Coronary artery (tissue), 2 donors: ENCODE measurements at places on chromosomes 13 and 19.

DNA sequence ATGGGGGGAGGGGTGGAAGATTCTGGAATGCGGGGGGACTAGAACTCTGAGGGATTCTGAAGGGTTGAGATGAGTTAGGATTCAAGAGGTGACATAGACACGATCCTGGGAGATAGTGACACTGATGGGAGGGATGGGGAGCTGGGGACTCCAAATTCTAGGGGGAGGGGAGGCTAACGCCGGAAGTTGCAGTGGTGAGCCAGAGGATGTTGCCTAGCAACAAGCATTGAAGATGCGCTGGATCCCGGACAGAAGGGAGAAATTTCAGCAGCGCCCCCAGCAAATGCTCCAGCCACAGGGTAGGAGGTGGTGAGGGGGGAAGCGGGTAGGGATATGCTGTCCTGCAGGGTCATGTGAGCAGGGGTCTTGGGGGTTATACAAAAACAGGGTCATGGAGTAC, 6.9 kb upstream of the LTBP4 start:
- DNase-seq: no peak

GRCh38 chr19:55674459-55674840, 576 bp upstream of the EPN1 start:
- no peak for DNase-seq

DNA sequence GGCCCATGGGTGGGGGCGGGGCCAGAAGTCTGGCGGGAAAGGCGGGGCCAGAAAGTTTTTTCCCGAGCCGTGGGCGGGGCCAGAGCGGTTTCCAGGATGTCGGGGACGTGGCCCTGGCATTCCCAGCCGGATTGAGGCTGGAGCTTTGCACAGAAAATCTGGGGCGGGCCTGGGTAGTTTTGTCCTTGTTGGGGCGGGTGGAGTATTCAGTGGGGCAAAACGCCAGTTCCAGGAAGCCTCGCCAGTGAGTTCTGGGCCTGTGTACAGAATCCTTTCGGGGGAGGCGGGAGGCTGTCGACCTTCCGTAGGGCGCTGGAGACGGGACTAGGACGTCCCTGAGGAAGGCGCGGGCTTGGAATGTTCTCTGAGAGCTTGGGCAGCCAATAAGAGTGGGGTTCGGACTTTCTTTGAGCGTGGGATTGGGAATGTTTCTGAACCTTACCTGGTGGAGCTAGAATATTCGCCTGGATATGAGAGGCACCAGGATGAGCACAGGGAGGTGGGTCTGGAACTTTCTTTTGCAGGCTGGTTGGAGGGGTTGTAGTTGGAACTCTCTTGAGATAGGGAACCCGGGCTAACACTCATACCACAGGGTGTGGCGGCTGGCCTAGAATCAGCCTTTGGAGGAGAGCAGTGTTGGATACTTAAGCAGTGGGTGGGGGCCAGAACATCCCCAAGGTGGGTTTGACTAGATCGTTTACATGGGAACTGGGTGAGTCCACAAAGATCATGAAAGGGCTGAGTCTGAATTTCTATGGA, 1.3 kb downstream of the CCDC9 start:
- DNase-seq: no peak

- no peak for DNase-seq
Observed at GRCh38 chr13:101003566-101003965, 329.0 kb upstream of the TMTC4 start.

DNA sequence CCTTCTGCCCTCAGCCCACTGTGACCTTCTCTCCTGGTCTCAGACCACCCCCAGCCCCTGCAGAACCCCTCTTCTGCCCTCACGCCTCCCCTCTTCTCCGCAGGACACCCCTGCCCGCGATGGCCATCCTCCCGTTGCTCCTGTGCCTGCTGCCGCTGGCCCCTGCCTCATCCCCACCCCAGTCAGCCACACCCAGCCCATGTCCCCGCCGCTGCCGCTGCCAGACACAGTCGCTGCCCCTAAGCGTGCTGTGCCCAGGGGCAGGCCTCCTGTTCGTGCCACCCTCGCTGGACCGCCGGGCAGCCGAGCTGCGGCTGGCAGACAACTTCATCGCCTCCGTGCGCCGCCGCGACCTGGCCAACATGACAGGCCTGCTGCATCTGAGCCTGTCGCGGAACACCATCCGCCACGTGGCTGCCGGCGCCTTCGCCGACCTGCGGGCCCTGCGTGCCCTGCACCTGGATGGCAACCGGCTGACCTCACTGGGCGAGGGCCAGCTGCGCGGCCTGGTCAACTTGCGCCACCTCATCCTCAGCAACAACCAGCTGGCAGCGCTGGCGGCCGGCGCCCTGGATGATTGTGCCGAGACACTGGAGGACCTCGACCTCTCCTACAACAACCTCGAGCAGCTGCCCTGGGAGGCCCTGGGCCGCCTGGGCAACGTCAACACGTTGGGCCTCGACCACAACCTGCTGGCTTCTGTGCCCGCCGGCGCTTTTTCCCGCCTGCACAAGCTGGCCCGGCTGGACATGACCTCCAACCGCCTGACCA, 3.3 kb downstream of the LRFN3 start:
- DNase-seq: no peak
